ENCODE measurements at places on chromosomes 12 and 14.

DNA sequence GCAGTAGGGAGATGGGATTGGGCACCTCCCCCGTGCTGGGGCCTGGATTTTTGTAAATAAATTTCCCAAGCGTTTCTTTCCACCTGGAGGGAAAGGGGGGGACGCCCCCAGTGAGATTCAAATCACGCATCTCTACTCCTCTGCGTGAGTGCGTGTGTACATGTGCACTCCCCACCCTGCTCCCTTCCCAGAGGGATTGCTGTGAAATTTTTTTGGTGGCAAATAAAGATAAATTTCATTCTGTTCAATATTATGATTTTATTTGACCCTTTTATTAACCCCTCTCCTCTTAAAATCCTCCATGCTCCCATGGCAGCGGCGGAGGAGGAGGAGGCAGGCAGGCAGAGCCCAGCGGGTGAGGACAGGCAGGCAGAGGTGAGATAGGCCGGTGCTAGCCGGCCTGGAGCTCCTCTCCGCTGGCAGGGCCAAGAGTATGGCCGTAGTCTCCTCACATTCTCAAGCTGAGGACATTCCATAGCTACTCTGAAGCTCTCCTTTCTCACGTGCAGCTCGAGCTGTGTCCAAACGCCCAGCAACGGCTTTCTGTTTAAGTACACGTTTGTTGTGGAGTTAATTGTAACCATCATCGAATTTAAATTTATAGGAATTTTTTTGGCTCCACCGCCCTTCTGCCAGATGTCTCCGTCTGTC lies 1.5 kb upstream of the HOTAIR start:
- DNase-seq: no peak

DNA sequence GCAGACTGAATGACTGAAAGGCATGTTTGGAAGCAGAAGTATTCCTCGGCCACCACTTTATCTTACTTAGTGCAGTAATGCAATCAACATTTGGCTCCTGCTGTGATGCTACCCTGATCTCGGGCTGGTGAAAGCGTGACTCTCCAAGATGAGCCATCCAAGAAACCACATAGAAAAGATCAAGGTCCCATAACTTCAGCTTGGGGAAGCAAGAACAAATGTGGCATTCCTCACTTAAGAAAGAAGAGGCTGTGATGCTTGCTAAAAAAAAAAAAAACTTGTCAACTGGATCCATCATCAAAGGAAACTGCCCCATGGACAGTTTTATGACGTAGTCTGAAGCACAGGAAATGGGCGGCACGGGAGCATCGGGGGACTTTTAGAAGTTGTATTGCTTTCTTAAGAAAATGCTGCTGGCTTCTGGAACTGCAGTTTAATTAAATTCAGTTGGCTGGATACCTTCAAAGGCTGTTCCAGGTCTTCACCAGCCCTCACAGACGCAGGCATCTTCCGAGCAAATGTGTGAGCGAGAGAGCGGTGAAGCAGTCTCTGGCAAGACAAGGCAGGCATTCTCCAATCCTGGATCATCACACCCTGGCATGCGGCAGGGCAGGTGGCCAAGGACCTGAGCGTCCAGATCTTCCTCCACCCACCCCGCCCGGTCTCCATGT lies 38.2 kb upstream of the MAP1LC3B2 start:
- DNase-seq: peak; percentile 89

- DNase-seq: peak; percentile 17
Measured at GRCh38 chr12:110853836-110854235, 7.0 kb downstream of the CCDC63 start.

DNA sequence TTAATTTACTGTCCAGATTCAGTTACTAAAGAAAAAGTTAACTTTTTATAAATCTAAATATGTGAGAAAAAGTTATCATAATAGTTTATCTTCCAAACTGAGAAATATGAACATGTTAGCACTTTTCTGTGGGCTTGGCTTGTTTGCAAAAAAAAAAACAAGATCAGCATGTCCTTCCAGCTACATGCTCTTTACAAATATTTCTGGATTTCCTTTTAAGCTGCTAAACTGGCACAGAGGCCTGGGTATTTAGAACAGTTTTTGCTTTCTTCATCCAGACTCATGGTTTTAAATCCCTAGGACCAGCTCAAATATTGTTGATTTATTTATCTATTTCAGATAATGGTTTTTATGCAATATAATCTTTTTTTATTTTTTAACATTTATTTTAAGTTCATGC lies 1444.5 kb upstream of the FLRT2 start:
- DNase-seq: no peak

- no peak for DNase-seq
Measured at GRCh38 chr12:113921430-113921829, 44.7 kb downstream of the RBM19 start.

Data from fibroblast of skin of back (primary cell).